ENCODE measurements at places on chromosomes 1 and 21. TPM values are rescaled to one million over a fixed set of nuclear protein-coding genes. Genes with fewer than 3 reads are reported as not detected.

The PGBD5 gene
- 34.7 TPM for total RNA-seq

The MTHFR gene
- total RNA-seq = 18.9 TPM

The LAMC2 gene
- 2.0 TPM for total RNA-seq

The PPP2R5A gene
- 72.5 TPM for total RNA-seq

The LCE3E gene
- total RNA-seq = not detected

The TNFSF4 gene
- total RNA-seq = 0.21 TPM

The FAM151A gene
- not detected for total RNA-seq

The OR2L5 gene
- not detected for total RNA-seq

The GBP7 gene
- not detected for total RNA-seq

The CA6 gene
- total RNA-seq = not detected

The CRYBG2 gene
- total RNA-seq = 8.7 TPM

- no peak for DNase-seq
These were observed 38.7 kb downstream of the TTC13 start for GRCh38 chr1:230939806-230940489.

GRCh38 chr1:70134148-70134547 is 71.2 kb downstream of the LRRC40 start:
- DNase-seq = no peak

- DNase-seq = no peak
These were observed 471.1 kb upstream of the VAMP3 start for GRCh38 chr1:7299994-7300393.

- DNase-seq = peak; percentile 6
These were observed 312.8 kb downstream of the HLX start for GRCh38 chr1:221192055-221192454.

GRCh38 chr1:173301507-173301906 is 94.4 kb upstream of the TNFSF4 start:
- no peak for DNase-seq

DNA sequence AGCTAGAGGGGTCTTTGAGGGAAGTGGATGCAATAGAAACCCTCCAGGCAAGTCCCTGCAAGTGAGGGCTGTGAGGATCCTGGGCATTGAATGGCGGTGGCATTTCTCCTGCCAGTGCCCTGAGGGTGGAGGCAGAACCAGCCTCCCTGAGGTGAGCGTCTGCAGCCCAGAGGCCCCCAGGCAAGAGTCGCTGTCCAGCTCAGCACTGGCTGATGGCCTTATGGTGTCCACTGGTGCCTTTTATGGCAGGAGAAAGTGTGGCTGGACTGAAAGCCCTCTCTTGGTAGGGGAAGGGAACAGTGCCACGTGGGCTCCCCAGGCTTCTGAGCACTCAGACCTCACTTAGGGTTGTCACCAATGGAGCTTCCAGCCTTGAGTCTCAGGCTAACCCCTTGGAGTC is 77.3 kb downstream of the SH3BGR start:
- no peak for DNase-seq

DNA sequence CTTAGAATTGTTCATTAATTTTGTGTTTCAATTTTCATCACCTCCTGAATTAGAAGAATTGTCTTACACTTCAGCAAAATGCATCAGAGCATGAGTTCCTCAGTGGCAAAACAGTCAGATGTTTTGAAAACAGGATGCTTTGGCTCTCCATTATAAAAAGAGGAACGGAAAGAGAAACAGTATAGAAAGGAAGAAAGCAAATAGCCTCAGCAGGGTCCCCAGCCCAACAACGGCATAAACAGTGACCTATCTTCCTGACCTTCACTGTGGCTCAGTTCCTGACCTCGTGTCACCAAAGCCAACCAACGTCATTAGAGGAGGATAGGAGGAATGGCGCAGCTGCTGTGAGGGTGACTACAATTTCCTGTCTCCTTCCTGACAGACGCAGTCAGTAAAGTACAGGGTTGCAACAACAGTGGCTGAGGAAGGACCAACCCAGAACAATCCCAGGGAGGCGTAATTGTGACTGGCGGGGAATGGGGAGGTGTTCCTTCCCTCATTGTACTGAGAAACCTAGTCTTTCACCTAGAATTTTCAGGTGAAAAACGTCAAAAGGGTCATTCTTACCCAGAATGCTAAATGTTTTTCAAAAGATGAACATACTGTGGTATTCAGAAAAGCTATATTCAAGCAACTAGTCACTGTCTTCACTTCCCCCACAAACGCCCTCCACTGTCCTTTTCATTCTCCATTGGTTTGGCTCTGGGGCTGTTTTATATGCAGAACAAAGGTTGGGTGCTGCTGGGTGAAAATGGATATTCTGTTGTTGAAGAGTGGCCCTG is 197.9 kb upstream of the SGIP1 start:
- DNase-seq = no peak

DNA sequence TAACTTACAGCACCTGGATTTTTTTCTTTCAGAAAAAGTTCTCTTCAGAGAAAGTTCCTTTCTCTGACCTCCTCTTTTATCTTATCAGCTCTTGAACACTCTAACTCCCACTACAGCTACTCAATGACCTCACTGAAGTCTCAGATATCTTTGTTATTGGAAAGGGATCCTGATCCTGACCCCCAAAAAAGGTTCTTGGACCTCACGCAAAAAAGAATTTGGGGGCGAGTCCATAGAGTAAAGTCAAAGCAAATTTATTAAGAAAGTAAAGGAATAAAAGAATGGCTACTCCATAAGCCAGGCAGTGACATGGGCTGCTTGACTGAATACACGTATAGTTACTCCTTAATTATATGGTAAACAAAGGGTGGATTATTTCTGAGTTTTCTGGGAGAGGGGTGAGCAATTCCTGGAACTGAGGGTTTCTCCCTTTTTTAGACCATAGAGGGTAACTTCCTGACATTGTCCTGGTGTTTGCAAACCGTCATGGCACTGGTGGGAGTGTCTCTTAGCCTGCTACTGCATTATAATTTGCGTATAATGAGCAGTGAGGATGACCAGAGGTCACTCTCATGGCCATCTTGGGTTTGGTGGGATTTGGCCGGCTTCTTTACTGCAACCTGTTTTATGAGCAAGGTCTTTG is 44.2 kb downstream of the WDR64 start:
- DNase-seq = no peak

DNA sequence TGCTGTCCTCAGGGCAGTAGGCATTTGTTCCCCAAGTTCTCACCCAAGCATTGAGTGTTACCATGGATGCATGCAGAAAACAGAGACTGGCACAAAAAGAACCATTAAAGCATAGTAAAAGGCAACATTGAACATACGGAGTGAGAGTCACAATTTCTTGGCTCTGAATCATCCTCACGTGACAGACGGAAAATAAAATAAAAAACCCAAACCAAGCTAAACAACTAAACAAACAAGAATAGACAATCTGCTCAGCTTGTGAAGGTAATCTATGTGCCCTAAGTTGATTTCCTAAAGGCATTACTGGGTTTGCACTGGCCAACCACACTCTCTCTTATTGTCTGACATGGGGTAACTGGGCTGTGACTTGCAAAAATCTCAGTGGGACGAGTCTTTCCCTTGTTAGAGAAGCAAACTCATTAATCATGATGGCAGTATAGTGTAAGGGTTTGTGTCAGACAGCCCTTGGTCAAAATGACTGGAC is 306.0 kb downstream of the ASTN1 start:
- no peak for DNase-seq

DNA sequence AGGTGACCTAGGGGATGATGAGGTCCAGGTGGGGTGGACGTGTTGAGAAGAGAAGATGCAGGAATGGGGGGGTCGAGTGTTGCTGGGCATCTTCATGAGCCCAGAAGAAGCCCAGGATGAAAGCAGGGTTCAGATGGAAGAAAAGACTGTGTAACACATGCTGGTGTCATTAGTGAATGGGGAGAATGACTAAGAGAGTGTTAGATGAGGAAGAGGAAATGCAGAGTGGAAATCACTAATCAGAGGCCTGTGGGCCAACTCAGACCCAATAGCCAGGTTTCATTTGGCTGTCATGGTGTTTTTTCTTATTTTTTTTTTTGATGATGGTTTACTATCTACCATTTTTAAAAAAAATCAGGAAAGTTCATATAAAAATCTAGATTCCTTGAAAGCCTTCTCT is 180.8 kb upstream of the CAMK1G start:
- DNase-seq = no peak

GRCh38 chr1:109669246-109669948 is 1.5 kb downstream of the GSTM2 start:
- peak; percentile 9 for DNase-seq

DNA sequence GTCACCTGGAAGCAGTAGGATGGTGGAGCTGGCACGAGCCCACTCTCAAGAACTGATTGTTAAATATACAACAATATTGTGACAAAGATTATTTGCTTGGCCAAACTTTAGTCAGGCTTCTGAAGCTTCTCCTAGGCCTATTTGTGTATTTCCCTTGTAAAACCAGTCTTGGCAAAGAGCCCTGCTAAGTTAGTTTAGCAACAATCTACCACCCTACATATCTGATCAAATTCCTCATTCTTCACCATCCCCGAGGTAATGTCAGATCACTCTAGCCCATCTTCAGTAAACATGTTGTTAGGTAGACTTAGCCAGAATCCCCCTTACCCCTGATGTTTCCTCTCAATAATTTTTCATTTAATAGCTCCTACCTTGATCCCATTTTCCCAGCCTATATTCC is 39.6 kb downstream of the XCL1 start:
- DNase-seq = no peak

- DNase-seq = no peak
These were observed 4.2 kb upstream of the IL19 start for GRCh38 chr1:206766251-206766856.

DNA sequence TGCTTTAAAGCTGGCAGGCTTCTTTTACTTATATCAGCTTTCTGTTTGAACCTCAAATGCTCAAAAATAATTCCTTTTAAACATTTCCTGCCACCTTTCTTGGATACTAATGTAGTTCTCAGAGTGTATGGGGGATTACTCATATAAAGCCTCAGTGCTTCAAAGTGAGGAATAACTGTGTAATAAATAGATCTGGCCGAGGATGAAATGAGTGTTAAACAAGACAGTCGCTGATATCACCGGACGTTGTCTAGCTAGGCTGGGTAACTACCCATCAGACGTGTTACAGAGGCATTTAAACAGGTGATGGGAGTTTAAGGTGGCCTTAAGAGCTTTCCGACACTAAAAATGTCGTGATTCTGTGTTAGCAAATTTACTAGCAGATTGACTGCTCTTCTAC is 53.1 kb downstream of the VANGL2 start:
- no peak for DNase-seq

DNA sequence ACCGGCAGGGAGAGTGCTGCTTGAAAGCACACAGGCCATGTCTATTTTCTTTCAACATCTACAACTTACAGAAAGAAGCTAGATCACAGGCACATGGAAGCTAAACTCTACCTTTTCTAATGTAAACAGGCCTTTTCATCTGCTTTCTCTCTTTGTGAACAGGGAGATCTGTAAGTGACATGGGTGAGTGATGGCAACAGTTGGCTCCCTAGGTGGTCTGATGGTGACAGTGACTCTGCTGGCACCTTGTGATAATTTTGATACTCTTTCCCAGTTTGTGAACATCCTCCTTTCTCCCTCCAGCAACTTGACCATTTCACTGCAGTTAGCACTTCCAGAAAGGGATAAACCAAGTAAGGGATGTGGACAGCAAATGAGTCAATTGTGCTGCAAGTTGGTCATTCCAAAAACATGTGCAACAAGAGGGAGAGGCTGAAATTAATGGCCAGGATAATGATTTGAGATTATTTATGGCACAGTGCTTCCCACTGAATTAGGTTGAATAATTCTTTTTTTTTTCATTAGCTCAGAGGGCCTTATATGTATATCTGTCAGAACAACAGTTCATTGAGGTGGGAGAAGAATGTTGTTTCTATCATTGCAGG is 89.5 kb downstream of the XCL2 start:
- DNase-seq = no peak

- no peak for DNase-seq
These were observed 6.3 kb upstream of the JUN start for GRCh38 chr1:58789996-58790660.

GRCh38 chr1:65958561-65959350 is 166.1 kb downstream of the PDE4B start:
- peak; percentile 10 for DNase-seq

DNA sequence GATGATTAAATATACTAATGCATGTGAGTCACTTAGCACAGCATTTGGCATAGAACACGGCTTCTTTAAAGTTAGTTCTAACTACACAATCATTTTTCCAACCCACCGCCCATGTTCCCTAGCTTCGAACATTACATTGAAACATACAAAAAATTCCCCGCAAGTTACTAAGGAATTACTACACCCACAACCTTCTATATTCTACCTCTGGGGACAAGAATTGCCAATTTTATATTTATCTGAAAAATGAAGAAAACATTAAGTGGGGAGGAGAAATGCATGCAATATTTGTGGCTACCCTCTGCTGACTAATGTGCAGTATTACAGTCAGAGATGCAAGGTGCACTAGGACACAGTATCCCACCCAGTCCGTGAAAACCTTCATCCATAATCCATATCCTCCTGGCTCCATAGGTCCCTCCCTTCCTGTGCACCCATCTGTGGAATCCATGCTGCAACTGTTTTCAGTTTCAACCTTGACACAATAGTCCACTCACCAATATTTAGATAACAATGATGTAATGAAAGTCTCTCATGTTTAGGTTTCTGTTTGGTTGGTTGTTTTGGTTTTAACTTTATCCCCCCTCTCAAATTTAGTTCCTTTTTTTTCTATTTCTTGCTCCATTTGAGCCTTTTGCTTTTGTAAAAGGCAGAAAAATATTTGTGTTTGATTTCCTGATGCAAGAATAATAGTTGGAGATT is 31.6 kb downstream of the RGS5 start:
- DNase-seq = no peak

- DNase-seq = no peak
These were observed 880.6 kb downstream of the BRINP3 start for GRCh38 chr1:189597083-189597482.

DNA sequence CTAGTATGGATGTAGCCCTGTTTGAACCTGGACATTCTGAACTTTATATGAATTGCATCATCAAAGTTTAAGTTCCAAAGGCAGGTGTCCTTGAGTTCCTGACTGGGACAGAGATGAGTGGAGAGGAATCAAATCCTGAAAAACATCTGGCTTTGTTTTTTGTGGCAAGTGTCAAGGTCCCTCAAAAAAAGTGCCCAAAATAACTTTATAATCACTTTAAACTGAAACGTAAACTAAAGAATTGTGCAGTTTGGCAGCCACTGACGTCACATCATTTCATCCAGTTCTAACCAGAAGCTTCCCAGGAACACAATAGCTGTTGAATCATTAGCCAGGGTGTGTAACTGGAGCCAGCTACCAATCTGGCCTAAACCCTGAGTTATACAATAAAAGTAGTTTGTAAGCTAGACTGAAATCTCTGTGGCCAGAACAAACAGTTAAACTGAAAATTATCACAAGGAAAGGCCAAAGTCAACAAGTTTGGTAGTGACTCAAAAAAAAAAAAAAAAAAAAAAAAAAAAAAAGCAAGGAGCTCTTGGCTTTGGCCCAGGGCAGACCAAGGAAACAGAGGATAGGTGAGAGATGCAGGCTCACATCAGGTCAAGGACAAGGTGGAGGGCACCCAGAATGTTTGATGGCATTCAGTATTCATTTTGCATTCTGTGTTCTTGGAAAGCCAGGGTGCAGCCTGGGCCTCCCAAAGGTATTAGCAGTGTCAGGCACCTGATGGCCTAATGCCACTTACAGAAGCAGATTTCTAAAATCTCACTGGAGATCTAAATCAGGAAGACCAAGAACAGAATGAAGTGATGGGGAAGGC is 74.3 kb downstream of the TNFSF18 start:
- DNase-seq = no peak

GRCh38 chr1:10399444-10399941 is 629 bp downstream of the PGD start:
- DNase-seq = no peak

All from H7 (cell line).